ENCODE measurements at places on chromosomes 12 and 14.

GRCh38 chr14:37403626-37404025 lies 191.4 kb downstream of the FOXA1 start:
- DNase-seq, result no peak

GRCh38 chr12:109513051-109513450 lies 35.6 kb downstream of the UBE3B start:
- DNase-seq, result no peak

DNA sequence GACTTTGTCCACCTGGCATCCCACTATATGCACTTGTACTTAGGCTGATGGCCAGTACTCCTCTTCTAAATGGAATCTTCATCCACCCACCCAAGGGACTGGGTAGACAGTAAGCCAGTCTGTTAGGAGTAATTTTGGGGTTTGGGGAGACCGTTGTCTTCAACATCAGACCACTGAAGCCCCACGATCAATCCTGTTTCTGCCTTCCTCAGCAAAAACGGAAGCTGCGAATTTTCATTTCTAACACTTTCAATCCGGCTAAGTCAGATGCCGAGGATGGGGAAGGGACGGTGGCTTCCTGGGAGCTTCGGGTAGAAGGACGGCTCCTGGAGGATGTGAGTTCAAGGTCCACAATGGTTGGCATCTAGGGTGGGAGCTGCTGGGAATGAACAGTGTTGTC lies 2.0 kb downstream of the SMARCD1 start:
- DNase-seq, result no peak

DNA sequence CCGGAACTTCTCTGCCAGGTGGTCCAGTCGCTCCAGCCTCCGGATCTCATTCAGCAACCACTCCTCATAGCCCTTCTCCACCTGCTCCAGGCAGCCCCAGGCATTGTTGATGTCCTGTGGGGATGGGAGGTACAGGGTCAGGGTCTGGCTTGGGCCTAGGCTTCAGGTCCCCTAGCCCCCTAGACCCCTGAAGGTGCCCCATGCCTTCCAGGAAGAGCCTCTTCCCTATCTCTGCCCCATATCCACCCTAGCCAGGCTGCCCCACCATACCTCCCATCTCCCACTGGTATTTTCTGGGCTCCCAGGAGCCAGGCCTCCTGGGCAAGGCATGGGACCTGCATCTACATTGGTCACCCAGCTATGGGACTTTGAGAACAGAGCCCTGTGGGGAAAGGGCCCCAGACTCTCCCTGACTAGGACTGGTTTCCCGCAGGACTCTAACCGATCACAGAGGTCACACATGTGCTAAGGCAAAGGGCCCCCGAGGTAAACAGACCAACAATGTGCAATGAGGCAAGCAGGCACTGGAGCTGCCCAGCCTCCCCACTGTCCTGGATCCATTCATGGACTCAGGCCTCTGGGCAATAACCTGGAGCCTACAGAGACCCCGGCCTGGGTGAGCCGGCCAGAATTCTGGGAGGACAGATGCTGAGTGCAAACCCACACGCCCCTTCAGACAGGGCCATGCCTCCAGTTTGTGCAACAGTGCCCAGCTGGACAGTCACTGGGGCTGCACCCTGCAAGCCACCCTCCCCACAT lies 88.8 kb downstream of the ACTN1 start:
- no peak for DNase-seq

- DNase-seq, result no peak
Measured at GRCh38 chr14:99945732-99946651, 119.2 kb upstream of the EVL start.

DNA sequence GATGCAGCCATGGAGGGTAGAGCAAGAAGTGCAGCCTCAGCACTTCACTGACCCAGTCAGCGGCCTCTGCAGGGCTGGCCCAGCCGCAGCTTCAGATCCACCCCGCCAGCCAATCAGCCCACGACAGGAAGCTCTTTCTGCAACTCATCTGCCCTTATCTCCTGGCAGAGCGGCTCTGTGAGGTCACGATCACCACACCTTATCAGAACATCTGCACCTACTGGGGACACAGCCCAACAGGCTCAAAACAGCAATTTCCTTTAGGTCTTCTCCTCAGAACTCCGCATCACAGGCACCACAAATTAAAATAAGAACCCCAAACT lies 287.3 kb downstream of the BCL11B start:
- peak; percentile 35 for DNase-seq

DNA sequence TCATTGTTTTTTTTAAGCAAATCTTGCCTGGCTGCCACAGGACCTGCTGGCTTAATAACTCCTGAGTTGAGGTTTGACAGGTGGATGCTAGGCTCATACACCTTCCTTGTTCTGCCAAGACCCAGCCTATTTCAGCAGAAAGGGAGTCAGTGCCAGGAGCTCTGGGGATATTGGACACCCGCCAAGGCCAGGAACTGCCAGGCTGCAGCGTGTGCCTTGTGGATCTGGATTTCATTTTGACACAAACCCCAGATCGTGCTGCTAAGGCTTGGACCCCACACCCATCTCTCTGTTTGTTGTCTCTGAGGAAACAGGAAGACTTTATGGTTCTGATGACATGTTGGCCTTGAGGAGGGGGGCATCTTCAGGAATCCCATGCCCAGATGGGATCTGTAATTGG lies 44.4 kb upstream of the PRIMA1 start:
- DNase-seq, result no peak

DNA sequence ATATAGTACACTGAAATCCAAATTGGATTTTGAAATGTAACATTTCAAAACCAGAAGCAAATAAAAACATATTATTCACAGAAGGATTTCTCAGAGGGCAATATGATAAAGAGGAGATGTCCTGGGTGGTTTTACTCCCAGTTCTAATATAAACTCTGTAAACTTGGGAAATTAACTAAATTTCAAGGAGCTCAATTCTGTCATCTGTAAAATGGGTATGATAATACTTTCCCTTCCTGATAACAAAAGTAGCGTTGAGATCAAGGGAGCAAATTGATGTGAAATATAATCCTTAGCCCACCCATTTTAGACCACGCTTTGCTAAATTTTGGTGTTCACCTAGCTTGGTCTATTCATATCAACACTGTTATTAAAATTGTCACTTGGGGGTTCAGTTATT lies 192.5 kb upstream of the BTG1 start:
- DNase-seq, result no peak

DNA sequence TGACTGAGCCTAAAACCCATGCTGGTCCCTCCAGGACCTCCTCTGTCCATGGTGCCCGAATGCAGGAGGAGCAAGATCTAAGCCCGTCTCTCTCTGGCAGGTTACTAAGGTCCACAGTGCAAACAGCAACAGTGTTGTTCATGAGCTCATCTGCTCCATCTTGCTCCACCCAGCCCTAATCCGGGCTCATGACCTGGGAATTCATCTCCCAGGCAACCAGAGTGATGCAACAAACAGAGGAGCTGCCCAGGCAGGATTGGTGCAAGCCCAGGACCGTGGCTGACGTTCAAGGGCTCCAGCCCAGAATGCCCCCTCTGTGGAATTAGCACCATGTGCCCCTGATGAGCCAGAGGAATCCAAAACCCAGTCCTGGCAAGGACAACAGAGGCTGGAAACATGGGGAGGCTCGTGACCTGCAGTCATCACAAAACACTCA lies 29.9 kb downstream of the HSPB8 start:
- no peak for DNase-seq

DNA sequence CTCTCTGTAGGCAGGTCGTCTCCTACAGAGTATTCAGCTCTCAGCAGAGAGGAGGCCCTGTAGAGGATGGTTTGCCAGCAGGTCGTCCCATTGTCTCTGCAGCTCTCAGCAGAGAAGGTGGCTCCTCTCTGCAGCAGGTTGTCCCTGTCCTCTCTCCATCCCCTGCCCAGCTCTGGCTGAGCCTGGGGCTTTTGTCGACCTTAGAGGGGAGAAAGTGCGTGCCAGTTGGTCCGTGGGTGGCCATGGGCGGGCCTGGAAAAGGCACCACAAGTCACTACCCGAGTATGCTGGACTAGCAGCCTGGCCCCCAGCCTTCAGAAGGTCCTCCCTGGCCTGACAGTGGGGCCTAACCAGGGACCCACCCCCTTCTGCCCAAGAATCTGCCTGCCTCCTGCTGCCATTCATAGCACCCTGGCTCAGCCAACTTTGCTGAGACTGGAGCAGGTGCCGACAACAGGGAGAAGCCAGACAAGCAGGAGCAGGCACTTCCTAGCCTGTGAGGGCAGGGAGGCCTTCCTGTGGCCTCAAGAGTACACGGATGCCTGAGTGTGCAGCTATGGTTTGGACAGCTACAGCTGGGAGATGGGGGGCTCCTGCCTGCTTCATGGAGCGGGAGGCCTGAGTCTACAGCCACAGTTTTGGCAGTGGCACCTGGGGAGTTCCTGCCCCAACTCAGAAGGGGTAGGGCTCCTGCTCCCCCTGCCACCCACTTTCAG lies 59.7 kb upstream of the KCNH3 start:
- DNase-seq, result no peak

DNA sequence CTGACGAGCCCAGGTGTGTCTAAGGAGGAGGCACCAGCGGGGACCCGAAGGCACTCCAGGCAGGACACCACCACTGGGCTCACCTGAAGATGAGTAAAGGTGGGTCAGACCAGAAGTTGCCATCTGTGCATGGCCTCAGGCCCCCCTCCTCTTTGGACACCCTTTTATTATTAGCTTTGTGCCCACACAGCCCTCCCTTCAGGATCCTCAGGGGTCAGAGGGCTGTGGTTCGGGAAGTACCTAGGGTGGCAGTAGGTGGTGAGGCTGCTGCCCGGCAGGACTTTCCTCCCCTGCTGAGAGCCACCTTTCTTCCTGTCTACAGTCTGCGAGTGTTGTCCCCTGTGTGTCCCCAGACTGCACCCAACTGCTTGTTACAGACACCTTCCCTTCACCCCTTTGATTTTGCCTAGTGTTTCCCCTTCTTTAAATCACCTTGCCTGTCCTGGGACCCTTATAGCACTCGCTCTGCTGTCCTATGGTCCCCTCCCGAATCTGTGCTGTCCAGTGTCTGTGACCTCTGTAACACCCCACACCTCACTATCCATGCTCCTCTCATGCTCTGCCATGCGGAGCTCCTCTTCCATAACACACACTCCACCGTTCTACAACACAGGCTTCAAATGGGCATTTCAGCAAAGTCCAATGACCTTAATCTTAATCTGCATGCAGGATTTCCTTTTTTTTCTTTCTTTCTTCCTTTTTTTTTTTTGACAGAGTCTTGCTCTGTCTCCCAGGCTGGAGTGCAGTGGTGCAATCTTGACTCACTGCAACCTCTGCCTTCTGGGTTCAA lies 25.7 kb downstream of the SOAT2 start:
- no peak for DNase-seq

GRCh38 chr12:78802593-78802992 lies 62.0 kb upstream of the SYT1 start:
- DNase-seq, result no peak

DNA sequence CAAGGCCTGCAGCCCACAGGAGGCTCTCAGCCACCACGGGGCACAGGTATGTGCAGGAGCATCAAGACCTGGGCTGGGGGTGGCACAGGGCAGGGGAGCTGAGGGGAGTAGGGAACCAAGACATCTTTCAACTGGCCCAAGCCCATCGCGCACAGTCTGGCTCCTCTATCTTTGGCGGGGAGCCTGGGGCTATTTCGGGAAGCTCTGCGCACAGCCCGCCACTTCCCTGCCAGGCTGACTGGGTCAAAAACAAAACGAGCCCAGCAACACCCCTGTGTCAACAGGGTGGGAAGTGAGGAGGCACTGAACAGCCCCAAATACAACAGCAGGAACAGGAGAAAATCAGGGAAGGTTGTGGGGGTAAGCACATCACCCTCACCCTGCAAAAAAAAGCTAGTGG lies 83.9 kb downstream of the ARL6IP4 start:
- no peak for DNase-seq

DNA sequence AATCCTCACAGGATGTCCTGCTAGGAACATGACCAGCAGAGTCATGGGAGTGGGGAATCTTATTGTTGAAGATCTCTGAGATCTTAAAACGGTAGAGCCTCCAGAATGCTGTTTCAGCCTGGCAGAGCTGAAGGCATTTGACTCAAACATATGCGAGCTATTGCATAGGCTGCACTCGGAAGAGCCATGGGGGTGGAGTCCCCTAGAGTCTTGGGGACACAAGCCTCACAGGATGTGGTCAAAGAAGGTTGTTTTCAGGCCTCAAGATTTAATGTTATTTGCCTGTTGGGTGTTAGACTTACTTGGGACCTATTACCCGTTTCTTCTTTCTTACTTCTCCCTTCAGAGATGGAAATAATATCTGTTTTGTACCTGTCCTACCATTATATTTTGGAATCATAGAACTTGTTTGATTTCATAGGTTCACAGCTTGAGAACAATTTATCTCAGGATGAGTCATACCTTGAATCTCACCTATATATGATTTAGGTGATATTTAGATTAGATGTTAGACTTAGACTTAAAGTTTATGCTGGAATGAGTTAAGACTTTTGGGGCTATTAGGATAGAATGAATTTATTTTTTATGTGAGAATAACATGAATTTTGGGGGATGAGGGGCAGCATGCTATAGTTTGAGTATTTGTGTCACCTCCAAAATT lies 172.2 kb upstream of the ATP2B1 start:
- no peak for DNase-seq

- DNase-seq, result peak; percentile 14
Measured at GRCh38 chr12:52691076-52691840, 11.1 kb upstream of the KRT1 start.

GRCh38 chr12:34218193-34219045 lies 196.1 kb downstream of the ALG10 start:
- peak; percentile 41 for DNase-seq

GRCh38 chr12:92702754-92703679 lies at the start of gene PLEKHG7:
Gene PLEKHG7, plus strand, starts transcription at chr12:92702989. Its CDS starts 3,643 bp downstream, at chr12:92706632.
- DNase-seq, result no peak

DNA sequence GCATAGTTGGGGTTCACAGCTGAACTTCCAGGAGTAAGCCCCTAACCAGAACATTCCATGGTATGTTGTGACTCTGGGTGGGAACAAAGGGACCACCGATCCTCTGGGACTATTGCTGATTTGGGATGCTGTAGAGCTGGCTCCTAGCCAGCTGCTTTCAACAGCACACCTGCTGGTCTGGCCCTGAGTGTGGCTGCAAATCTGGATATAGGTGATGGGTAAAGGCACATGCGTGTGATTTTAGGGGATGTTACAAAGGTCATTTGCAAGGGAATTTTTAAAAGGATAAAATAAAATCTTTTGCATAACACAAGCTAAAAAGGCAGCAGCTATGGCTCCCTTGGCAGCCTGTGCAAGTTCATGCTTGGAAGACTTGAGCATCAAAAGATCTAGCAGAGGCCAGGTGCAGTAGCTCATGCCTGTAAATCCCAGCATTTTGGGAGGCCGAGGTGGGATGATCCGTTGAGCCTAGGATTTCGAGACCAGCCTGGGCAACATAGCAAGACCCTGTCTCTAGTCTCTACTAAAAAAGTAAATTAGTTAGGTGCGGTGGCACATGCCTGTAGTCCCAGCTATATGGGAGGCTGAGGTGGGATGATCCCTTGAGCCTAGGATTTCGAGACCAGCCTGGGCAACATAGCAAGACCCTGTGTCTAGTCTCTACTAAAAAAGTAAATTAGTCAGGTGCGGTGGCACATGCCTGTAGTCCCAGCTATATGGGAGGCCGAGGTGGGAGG lies 1.6 kb downstream of the ALDH2 start:
- no peak for DNase-seq

All from stimulated activated CD4-positive, alpha-beta T cell treated with anti-CD3 and anti-CD28 coated beads, Interleukin-1b, Interleukin-23, amount 100 ng/mL, for 1 hour (primary cell).